AML-193 (cell line): ENCODE measurements at places on chromosomes 12 and 14.

DNA sequence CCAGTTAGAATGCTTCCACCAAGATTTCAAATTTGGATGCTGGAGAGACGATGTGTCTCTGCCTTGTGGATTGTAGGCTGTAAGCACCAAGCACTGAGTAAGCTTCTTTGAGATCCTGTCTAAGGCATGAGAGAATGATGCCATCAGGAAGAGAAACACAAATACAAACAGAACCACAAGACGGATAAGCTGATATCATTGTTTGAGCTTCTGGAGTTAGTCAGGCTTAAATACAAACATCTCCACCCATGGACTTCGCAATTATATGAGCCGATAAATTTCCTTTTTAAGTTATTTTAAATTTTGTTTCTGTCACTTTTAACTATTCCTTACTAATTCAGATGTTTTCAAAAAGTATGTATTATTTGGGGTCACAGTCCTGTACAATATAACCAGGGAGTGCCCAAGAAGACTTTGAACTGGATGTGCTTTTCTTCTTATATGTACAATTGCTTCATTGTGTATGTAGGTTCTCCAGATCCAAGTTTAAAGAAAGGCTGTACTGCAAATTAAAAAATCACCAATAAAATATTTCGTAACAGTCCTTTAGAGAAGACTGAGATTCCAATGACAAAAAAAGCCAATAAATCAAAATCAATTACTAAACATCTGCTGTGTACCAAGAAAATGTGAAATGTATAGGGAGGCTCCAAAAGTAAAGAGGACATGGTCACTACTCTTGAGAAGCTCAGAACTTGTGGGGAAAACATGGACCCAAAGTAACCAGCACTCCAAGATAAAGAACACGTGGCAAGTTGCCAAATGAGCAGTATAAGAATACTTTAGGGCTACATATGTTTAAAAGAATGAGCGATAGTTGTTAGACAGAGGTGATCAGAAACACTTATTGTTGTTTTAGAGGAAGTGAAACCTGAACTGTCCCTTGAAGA, 274.1 kb downstream of the ADAMTS20 start:
- no peak for DNase-seq

GRCh38 chr12:51009056-51009440, 17.1 kb downstream of the SLC11A2 start:
- DNase-seq = peak; percentile 81

DNA sequence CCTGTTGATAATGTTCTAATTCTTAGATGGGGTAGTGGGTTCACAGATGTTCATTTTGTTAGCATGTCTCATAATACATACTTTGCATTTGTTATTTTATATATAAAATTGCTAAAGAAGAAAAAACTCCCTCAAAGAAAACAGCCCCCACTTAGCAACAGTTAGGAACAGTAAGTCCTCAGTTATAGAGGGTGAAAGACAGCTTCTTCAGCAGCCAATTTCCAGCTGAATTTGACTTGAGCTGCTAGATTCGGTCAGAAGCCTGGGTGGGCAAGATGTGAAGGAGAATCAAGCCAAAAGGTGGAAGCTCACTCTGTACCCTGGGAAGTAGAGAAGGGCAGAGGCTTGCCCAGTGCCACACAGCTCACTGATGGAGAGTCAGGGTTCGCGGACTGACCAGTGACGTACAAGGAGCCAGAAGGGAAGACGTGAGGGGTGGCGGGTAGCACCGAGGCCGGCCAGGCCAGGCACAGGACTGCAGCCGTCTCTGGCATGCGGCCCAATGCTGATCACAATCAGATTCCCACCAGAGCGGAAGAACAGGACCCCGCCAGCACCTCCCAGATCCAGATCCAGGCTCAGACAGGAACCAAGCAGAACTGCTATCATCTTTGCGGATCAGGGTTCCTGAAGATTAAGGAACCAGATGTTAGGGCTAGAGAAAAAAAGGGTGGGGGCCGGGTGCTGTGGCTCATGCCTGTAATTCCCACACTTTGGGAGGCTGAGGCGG, 30.4 kb upstream of the VWF start:
- no peak for DNase-seq

DNA sequence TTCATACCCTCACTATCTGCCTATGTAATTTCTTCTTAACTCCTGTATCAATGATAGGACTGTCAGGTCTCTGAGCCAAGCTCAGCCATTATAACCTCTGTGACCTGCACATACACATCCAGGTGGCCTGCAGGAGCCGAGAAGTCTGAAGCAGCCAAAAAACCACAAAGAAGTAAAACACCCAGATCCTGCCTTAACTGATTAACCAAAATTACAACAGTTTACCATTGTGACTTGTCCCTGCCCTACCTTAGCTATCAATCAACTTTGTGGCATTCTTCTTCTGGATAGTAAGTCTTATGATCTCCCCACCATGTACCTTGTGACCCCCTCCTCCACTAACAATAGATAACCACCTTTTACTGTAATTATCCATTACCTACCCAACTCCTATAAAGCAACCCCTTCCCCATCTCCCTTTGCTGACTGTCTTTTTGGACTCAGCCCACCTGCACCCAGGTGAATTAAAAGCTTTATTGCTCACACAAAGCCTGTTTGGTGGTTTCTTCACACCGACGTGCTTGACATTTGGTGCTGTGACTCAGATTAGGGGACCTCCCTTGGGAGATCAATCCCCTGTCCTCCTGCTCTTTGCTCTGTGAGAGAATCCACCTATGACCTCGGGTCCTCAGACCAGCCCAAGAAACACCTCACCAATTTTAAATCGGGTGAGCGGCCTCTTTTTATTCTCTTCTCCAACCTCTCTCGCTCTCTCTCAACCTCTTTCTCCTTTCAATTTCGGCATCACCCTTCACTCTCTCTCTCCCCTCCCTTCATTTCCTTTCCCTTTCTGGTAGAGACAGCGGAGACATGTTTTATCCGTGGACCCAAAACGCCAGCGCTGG, 11.5 kb upstream of the LGMN start:
- no peak for DNase-seq

DNA sequence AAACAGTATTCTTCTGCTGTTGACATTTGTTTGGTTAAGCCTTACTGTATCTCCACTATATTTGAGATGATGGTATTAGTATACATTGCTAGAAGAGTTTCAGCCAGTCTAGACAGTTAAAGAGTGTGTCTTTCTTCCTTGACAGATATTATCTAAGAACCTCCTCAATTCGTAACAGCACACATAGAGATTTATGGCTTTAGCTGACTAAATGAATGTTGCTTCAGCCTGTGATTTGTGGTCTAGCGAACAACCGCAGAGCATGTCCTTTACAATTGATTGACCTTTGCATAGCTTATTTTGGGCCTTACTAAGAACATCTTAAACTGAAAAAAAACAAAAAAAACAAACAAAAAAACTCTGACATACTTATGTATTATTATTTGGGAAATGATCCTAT, 122.2 kb downstream of the DAAM1 start:
- DNase-seq = no peak
